Activated CD4-positive, alpha-beta T cell treated with anti-CD3 and anti-CD28 coated beads, Interleukin-2, amount 10 ng/mL, durations not matched to agents 7 days and 5 days (primary cell): ENCODE measurements at places on chromosomes 13 and 19.

- no peak for DNase-seq
These were observed 1.1 kb downstream of the CAPS start for GRCh38 chr19:5914946-5915781.

DNA sequence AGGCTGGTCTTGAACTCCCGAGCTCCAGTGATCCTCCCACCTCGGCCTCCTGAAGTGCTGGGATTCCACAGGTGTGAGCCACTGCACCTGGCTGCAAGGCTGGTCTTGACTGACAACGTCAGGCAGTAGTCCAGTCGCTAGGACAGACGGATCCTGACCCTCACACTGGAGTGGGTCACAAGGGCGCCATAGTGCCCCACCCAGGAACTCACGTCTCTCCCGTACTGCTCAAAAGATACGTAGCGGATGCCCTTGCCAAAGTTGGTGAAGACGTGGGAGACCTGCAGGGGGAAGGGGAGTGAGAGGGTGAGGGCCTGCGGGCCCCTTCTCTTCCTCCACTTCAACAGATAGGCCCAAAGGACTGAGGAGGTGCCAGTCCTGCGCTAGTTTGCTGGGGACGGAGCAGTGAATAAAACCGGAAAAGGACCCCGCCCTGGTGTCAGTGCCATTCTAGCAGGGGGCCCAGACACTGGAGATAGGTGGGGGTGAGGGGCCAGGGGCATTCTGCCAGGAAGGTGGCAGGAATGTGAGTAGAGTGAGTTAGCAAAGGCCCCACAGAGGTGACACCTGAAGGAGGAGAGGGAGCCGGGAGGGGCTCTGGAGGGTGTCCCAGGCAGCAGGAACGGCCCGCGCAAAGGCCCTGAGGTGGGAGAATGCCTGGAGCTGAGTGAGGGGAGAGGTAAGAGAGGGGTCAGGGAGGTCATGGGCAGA lies 11.9 kb downstream of the MRPS12 start:
- DNase-seq, result no peak

DNA sequence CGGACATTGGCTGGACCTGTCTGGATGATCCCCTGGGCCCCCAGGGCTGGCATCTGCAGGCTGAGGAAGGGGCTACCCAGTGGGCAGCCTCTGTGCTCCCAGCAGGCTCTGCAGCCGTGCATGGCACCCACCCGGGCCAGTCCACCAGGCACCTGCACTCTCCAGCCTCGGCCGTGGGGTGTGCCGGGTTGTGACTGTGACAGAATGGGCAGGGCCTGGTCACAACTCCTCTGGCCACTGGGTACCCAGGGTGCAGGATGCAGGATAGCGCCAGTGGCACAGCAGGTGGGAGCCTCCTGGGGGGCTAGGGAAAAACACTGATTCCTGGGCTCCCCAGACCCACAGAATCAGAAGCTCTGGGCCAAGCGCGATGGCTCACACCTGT lies 10.0 kb downstream of the PEX11G start:
- DNase-seq, result no peak

DNA sequence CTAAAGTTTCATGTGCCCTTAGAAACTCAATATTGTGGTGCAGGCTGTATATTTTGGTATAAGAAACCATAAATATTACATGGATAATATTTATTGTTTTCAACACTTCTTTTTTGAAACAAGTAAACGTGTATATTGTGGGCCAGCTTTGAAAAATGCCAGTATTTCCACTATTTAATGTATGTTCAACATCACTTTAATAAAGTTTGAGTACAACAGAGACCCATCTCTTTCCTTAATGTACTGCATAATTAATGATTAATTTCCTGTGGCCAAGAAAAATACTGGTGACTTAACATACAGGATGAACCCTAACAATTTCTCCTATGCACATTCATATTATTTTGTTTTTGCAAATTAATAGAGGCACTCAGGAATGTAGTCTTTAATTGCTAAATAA lies 2891.5 kb downstream of the PCDH9 start:
- no peak for DNase-seq

- DNase-seq, result no peak
These were observed 103.3 kb downstream of the EDNRB start for GRCh38 chr13:77815330-77815729.

GRCh38 chr13:75825161-75825560 lies 189.0 kb downstream of the LMO7 start:
- no peak for DNase-seq

GRCh38 chr19:42098781-42099180 lies 22.8 kb downstream of the ZNF574 start:
- DNase-seq, result no peak

DNA sequence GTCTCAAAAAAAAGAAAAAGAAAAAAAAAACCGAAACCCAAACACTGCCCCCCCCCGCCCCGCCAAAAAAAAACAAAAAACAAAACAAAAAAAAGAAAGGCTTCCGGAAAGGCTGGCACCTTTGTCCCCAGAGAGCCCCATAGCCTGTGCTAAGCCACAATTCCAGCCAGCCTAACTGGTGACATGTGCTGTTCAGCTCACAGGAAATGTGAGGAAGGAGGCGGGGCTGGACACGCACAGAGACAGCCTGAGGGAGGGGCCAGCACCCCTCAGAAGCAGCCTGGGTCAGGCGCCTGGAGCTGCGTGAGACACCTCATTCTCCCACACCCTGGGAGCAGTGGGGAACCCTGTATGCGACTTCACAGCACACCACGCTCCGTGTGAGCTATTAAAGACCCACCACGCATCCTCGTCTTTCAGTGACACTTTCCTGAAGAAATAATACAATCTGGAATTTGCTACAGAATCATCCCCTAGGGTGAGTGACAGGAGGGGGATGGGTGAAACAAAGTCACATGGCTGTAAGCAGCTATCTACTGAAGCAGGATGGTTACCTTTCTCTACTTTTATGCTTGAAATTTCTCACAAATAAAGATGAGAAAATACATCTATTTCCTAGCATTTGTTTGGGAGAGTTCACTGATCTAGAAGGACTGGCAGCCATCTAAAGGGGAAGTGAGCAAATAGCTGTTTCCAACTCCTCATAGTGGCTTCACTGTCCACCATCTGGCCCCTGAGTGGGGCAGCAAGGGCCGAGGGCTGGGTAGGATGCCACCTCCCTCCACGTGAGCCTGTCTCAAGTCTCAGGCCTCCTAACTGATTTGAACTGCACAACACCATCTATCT lies 12.3 kb upstream of the SLC35E1 start:
- peak; percentile 94 for DNase-seq
